ENCODE measurements at places on chromosomes 3 and 15.

GRCh38 chr3:149401926-149402310 lies 24.5 kb upstream of the TM4SF1 start:
- DNase-seq: no peak

DNA sequence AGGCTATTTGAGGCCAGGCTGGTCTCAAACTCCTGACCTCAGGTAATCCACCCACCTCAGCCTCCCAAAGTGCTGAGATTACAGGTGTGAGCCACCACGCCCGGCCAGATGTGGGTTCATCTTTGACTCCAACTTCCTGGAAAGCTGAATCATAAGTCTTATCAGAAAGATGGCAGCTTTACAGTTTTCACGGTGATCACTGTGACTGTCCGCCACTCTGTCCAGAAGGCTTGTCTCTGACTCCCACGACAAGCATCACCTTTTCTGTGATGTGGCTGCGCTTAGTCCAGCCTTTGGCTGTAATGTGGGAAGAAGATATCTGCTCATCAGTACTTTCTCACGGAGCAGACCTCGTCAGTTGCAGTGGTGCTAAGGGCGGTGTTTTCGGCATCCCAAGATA lies 527.7 kb downstream of the GABRG3 start:
- no peak for DNase-seq

GRCh38 chr3:194267744-194268653 lies 83.1 kb downstream of the CPN2 start:
- no peak for DNase-seq

- DNase-seq: no peak
These were observed 26.0 kb downstream of the SLC12A6 start for GRCh38 chr15:34311563-34311962.

- DNase-seq: peak; percentile 66
These were observed 457.1 kb downstream of the SQOR start for GRCh38 chr15:46091860-46092450.

DNA sequence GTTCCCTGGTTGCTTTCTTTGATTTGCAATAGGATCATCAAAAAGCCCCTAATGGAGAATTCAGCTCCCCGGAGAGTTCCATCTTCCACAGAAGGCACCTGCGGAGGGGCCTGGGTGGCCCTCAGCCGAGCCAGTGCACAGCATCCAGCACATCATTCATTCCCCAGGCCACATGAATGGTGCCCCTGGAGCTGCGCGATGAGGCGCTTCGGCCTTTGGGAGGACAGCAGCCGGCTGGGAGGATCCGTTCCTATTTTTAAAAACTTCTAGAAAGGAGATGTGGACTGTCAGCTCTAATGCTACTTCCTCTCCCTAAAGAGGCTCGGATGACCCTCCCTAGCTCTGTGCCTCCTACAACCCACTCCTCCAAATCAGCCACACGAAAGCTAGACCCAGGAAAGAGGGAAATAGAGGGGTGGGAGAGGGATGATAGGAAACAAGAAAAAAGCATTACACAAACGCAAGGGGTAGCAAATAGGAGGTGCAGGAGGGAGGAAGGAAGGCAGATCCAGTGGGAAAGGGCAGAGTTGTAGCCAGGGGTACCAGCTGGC lies 20.3 kb downstream of the EHD4 start:
- no peak for DNase-seq

- no peak for DNase-seq
These were observed 39.0 kb upstream of the BLM start for GRCh38 chr15:90677807-90678790.

- no peak for DNase-seq
These were observed 85.3 kb downstream of the HHLA2 start for GRCh38 chr3:108381529-108382140.
